ENCODE measurements at places on chromosomes 4 and X.

DNA sequence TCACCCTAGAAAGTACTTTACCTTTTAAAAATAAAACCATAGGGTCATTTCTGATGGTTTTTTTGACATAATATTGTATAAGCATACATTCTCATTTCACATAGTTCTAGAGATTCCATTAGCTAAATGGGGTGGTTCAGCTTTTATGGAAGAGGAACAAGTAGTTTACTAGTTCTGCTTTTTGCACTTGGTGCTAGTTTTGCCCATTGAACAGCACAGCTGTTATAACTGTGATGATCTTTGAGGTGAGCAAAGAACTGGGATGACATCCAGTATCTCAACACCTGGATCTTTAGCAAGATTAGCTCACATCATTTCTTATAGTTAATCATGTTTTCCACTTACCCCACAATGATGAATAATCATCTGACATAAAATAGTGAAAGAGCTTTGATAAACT is 40.9 kb downstream of the MOB1B start:
- no peak for DNase-seq

DNA sequence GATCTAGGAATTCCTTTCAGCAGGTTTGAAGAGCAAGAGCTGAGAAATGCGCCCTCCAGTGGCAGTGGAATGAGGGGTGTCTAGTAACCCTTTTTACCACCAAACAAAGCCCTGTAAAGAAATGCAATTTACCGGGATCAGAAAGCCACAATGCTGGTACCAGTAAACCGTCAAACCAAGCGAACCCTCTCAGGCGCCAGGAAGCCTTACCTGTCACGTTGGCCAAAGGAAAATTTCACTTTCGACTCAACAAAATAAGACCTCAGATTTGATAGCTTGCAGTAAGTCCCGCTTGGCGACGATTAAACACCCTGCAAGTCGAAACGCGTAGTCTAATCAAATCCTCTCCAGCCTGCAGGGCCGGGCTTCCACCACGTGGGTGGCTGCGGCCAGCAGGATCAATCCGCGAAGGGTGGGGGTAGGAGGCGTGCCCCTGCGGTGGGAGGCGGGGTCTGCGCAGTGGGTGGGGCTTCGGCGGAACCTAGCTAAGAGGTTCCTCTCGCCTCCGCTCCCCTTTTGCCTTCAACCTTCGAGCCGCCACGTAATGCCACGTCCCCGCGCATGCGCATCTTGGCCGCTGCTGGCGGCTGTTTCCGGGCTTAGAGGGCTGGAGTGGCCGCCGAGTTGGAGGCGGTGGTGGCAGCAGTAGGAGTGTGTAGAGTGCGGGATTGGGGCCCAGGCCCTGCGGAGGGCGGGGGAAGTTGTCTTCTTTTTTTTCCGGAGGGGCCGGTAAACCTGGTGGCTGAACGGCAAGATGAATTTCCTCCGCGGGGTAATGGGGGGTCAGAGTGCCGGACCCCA is at the start of gene USO1:
Gene USO1 (plus strand): TSS at position 512 of the 801 bp plus-strand sequence. CDS start 243 bp downstream, at position 755.
- peak; percentile 99 for DNase-seq

- no peak for DNase-seq
Observed at GRCh38 chrX:150119323-150119722, 181.0 kb upstream of the EOLA2 start.

GRCh38 chr4:12393631-12394262 is 965.1 kb upstream of the HS3ST1 start:
- no peak for DNase-seq

DNA sequence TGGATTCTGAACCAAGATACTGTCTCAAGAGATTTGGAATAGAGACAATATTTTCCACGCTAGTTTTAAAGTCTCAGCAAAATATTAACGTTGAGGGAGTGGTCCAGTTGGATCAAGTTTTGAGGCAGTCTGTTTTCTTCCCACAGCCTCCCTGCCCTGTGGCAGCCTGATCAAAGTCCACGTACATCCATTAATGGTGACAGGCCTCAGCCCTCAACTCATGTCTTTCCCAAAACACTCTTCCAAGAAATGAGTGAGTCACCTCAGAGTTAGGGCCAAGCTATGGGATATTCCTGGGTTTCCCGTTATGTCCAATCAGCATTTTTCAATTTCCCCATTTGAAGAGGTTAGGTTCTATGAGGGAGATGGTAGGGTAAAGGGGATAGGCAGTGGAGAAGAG is 28.5 kb downstream of the EGFL6 start:
- DNase-seq, result no peak

- no peak for DNase-seq
Observed at GRCh38 chr4:138702190-138702824, 313.3 kb upstream of the NOCT start.

GRCh38 chr4:99735822-99736221 is 78.2 kb upstream of the C4orf54 start:
- no peak for DNase-seq

DNA sequence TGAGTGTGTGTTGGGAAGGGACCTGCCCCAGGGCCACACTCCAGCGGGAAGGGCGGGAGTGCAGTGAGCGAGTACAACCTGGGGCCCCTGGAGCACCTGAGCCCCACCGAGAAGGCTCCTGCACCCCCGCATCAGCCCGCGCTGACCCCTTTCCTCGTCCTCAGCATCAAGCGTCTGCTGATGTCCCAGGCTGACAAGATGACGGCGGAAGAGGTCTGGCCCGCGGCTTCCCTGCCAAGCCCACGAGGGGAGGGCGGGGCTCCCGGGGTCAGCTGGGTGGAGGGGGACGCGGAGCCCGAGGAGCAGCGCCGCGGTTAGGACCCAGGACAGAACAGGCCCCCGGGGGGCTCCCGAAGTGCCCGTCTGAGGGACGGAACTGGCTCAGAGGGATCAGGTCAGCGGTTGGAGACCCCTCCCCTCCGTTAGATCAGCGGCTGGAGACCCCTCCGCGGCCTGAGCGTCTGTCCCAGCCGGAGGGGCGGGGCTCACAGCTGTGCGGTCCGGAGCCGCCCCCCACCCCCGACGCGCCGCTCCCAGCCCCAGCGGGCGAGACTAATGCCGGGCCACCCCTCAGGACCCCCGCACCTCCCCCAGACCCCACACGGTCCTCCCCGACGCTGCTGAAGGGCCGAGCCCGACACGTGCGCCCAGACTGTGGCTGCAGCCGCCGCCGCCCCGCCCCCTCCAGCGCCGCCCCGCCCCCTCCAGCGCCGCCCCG is 6.7 kb downstream of the MYL5 start:
- DNase-seq, result no peak

- no peak for DNase-seq
Observed at GRCh38 chrX:825991-826390, 195.4 kb downstream of the SHOX start.

DNA sequence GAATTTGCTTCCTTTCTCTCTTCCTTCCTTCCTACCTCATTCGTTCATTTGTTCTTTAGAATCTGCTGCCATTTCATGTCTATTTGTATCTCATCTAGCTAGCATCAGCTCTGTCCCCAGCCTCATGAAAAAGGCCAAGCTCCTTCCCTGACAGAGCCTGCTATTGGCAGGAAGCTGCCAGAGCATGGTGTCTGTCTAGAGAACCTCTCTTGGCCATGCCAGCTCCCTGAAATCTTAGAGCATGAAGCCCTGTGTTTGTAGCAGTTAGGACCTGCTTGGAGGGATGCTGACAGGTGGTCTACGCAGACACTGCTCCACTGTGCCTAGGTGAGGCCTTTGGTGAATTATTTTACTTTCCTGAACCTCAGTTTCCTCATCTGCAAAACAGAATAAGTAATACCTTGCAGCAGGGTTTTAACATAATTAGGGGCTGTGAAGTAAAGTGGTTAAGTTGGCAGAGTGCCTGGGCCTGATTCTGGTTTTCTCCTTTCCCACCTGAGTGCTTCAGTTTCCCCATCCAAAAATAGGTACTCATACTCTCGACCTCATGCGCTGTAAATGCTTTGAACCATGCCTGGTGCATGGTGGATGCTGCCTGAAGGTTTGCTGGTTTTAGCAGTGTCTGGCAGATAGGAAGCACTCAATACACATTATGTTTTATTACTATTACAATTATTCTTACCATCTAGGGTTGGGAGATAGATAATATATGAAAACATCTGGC is 4.7 kb downstream of the PTTG2 start:
- no peak for DNase-seq

- DNase-seq, result no peak
Observed at GRCh38 chrX:44317181-44317580, 26.3 kb downstream of the EFHC2 start.

DNA sequence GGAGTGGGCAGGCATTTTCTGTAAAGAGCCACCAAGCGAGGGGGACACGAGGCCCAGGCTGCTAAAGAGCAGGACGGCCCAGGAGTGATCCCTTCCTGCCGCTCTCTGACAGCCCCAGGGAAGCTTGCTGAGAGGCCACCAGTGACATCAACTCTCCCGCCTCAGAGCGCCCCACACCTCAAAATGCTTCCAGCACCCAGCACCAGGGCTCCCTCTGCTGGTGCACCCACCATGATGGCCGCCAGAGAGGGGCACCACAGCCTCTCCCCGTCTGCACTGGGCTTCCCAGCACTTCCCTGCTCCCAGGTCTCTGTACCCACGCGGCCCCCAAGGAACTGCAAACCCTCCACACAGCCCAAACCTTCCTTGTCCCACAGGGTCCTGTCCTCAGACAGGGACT is 40.4 kb downstream of the GAK start:
- DNase-seq, result no peak

DNA sequence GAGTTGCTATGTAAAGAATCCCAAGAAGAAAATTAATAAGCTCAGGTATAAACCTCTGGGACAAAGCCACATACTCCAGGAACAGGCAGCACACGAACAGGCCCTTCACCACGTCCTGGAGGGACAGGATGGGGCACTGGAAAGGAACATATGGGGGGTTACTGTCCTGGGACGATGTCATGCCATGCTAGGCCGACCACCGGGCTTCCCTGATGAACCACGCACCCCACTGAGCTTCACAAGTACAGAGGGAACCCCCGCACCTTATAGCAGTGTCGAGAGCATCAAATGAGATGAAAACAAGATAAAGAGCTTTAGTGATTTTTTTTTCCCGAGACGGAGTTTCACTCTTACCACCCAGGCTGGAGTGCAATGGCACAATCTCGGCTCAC is 19.1 kb downstream of the NOP14 start:
- no peak for DNase-seq

- no peak for DNase-seq
Observed at GRCh38 chr4:167555338-167556022, 321.2 kb upstream of the SPOCK3 start.

- DNase-seq, result no peak
Observed at GRCh38 chr4:113086172-113086695, 36.8 kb downstream of the ANK2 start.

DNA sequence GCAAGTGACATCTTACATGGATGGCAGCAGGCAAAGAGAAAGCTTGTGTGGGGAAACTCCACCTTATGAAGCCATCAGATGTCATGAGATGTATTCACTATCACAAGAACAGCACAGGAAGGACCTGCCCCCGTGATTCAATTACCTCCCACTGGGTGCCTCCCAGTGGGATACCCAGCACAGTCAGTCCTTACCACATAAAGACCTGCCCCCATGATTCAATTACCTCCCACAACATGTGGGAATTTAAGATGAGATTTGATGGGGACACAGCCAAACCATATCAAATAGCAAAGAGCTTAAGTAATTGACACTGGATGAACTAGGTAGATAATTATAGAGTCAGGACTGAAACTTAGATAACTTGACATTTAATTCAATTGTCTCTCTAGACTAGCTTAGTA is 85.6 kb downstream of the SLIT2 start:
- no peak for DNase-seq

- no peak for DNase-seq
Observed at GRCh38 chr4:67922697-67923096, 38.9 kb upstream of the TMPRSS11D start.

GRCh38 chrX:7073336-7073735 is 74.2 kb upstream of the STS start:
- no peak for DNase-seq

- no peak for DNase-seq
Observed at GRCh38 chrX:118536687-118537461, 41.3 kb downstream of the DOCK11 start.

DNA sequence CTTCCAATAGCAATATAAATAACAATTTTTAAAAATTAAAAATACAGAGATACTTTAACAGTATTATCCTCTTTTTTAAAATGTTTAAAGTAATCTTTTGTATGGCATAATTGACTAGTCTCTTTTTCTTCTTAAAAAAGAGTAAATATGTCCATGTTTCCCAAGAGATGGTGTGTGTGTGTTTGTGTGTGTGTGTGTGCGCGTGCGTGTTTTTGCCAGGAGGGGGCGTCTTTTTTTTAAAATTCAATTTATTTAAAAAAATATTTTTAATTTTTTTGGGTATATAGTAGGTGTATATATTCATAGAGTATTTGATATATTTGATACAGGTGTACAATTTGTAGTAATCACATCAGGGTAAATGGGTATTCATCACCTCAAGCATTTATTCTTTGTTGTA is 1073.7 kb downstream of the PCDH7 start:
- no peak for DNase-seq

DNA sequence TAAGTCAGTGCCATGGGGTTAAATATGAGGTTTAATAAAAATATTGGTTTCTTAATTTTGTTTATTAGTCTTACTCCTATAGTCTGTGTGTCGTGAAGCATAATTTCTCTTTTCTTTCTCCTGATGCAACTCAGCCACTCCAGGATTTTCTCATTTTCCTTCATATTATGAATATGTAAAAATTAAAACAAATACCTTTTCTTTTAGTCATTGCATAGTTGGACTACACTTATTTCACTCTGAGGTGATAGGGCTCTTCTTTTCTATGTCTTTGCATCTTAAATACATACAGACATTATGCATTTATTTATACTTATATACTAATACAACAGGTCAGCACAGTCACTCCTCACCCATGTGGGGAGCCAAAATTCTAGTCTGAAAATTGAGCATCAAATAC is 19.1 kb downstream of the GALNT7 start:
- DNase-seq, result no peak

DNA sequence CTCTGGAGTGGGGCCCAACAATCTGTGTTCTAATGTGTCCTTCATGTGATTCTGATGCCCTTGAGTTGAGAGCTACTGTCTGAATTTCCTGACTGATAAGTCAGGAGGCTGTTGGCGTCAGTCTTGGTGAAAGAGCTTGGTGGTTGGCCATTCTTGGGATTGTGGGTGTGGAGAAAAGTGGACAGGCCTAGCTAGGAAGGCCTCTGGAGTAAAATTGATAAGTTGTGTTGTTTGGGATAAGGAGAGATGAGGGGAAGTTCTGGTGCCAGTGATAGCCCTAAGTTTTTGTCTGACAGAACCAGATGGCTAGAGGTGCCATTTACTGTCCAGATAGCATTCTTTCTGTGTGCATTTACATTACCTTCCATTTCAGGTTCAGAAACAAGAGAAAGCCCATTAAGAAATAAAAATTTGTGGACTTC is 11.7 kb downstream of the NSD2 start:
- no peak for DNase-seq

- no peak for DNase-seq
Observed at GRCh38 chr4:22552812-22553211, 36.9 kb upstream of the ADGRA3 start.

GRCh38 chrX:2272337-2272736 is 228.4 kb downstream of the DHRSX start:
- no peak for DNase-seq

- no peak for DNase-seq
Observed at GRCh38 chrX:51917604-51918003, 24.2 kb downstream of the MAGED1 start.

GRCh38 chr4:38381788-38382187 is 282.2 kb upstream of the KLF3 start:
- DNase-seq, result no peak
